ENCODE measurements at places on chromosomes 1 and 21.

DNA sequence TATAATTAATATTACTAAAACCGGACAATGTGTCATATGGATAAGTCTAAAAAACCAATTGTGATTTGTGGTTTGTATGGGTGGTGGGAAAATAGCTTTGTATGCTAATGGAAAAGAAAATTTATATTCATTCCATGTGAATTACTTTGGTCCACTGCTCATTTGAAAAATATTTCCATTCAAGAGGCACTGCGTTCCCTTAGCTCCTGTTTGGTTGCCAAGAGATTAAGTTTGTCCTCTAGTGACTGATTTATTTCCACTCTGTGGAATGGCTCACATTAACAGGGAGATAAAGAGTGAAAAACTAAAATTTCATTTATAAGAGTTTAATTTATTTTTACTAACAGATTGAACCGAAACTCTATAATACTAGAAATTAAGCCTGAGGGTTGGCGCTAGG is 744.1 kb upstream of the CHRM3 start:
- DNase-seq, result no peak

GRCh38 chr21:44984428-44984791 is 44.6 kb downstream of the SLX9 start:
- DNase-seq, result no peak

DNA sequence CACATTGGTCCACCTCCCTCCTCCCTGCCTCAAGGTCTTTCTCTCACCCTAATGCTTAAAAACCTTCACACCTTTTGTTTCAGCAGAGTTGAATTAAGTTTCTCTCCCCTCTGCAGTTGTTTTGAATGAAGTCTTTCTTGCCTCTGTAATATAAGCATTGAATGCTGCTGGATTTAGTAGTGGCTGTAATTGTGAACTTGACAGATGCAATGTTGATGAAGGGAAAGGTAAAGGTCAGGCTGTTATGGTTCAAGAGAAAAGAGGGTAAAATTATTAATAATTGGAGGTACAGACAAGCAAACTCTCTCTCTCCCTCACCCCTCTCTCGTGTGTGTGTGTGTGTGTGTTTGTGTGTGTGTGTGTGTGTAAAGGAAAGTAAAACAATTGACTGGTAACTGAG is 509.8 kb downstream of the AMY1C start:
- DNase-seq, result no peak

DNA sequence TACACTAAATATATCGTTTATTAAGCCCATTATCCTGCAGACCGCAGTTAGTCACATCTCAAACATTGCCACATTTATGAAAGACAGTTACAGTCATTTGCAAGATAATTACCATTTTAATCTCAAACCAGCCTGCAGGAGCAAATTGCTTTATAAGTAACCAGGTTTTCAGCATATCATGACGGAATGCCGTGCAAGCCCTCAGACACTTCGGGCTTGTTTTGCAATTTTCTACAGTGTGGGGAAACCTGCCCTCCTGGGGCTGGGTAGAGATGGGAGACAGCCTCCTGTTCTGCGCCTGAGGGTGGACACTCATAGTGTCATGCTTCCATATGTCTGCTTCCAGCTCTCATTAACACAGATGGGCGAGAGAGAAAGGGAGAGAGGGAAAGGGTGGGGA is 563.9 kb downstream of the NPHP4 start:
- DNase-seq, result no peak

GRCh38 chr1:228280961-228281591 is 73.2 kb downstream of the OBSCN start:
- DNase-seq, result no peak

Measured in CD4-positive, alpha-beta T cell treated with Interleukin-6 at 100 ng/mL for 8 hours (primary cell).